Smooth muscle cell of the umbilical artery (primary cell): ENCODE measurements at places on chromosomes 12 and 14. TPM values are rescaled to one million over a fixed set of nuclear protein-coding genes. Genes with fewer than 3 reads are reported as not detected.

The LRP1 gene
- total RNA-seq, result 617 and 769 TPM in 2 replicates

The AHNAK2 gene
- 52.9 and 217 TPM in 2 replicates for total RNA-seq

The GPX2 gene
- not detected in 2 replicates for total RNA-seq

The DUSP6 gene
- 28.8 and 67.6 TPM in 2 replicates for total RNA-seq

The KCNC2 gene
- not detected in 2 replicates for total RNA-seq

The SOAT2 gene
- total RNA-seq, result not detected in 2 replicates

The OTOGL gene
- under 0.01 and 0.09 TPM in 2 replicates for total RNA-seq
